Activated T-helper 9 cell treated with anti-CD3 and anti-CD28 coated beads, Interleukin-2, amount 50 U/mL, for 16 hours (primary cell): ENCODE measurements at places on chromosomes 2 and 18.

DNA sequence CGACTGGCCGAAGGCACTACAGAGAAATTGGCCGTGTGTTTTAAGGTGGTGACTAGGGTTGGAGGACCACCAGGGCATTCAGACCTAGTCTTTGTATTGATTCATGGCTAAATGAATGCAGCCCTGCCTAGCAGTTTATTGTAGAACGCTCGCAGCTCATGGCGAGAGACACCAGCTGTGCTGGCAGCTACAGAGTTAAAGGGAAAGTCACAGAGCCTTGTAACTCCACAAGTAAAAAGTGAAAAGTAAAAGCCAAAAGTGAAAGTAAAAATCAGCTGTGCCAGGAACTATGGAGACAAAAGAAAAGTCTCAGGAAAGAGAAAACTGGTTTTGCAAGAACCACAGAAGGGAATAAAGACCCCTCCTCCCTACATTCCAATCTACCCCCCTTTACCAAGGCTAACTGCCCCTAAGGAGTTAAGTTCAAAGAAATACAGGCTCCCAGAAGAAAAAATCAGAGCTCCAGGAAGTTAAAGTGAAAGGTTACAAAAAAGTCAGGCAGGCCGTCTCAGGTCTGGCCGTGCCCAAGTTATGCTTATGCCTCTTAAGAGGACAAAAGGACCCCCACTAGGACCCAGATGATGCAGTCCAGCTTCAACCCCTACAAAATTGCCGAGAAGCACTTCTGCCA lies 46.4 kb upstream of the SELENOI start:
- DNase-seq, result no peak

DNA sequence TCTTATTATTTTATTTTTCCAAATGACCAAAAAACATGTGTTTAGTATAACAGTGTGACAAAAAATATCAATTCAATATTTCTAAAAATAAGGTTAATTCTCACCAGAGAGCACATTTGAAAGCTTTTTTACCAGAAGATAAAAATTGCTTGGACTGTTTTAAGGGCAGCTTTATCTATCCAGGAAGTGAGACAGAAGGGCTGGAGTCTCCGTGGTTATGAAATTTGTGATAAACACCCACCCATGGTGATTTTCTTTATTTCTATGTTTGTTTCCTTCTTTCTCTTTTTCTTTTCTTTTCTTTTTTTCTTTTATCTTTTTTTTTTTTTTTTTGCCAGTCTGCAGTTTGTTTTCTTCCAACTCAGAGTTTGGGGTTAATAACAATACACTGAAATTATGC lies 298.5 kb downstream of the PIEZO2 start:
- DNase-seq, result no peak

- DNase-seq, result no peak
These were observed 6.1 kb downstream of the SLC66A2 start for GRCh38 chr18:79945118-79946042.

- no peak for DNase-seq
These were observed 185.5 kb downstream of the MYCN start for GRCh38 chr2:16125614-16126516.

GRCh38 chr2:172096626-172097547 lies 5.8 kb downstream of the DLX2 start:
- no peak for DNase-seq

GRCh38 chr2:1740716-1741589 lies 3.4 kb downstream of the PXDN start:
- no peak for DNase-seq

DNA sequence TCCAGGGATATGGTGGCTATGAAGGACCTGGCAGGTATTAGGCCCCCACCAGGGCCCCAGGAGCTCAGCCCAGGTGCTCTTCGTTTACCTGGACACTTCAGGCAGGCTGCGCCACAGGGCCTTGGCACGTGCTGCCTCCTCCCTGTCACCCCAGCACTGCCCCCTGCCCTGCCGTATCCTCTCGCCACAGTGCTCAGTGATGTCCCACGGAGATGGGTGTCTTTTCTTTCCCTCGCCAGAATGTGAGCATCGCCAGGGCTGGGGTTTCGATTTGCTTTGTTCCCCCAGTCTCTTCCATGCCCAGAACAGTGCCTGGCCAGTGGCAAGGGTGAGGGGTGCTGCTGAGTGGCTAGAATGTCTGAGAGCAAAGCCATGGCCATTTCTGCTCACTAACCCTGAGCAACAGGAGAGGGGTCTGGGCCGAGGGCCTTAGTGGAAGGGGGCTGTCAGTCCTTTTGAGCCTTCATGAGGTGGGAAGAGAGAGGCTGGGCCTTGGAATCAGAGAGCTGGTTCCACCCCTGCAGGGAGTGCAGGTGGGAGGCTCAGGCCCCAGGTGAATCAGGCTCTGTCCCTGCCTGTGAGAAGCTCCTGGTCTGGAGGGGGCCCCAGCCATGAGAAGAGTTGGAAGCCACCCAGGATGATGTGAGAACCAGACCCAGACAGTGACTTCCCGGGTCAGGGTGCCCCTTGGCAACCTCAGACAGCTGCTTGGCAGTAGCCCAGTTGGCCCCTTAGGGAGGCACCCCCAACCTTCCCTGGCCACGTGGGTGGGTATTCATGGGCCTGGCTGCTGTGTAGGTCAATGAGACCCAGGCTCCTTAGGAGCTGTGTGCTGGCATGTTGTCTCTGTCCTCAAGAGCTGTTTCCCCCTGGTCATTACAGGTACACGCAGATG lies 129.9 kb upstream of the HS6ST1 start:
- DNase-seq, result no peak

DNA sequence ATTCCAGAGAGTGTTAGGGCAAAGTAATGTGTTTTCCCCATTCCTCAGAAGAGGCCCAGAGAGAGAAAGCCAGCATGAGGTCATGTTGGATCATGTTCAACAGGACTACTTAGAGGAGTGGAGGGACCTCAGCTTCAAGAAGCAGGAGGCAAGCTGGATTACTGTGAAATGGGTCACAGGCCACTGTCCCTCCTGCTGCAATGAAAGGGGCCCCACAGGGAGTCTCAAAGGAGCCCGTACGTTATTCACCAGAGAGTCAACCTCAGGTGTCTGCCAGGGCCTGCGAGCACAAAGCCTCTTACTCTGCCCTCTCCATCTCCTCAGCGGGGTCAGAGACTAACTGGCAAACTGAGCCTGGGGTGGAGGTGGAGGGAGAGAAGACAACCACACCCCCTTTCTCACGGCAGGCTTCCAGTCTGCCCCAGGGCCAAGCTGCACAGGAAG lies 27.2 kb upstream of the ACYP2 start:
- no peak for DNase-seq

DNA sequence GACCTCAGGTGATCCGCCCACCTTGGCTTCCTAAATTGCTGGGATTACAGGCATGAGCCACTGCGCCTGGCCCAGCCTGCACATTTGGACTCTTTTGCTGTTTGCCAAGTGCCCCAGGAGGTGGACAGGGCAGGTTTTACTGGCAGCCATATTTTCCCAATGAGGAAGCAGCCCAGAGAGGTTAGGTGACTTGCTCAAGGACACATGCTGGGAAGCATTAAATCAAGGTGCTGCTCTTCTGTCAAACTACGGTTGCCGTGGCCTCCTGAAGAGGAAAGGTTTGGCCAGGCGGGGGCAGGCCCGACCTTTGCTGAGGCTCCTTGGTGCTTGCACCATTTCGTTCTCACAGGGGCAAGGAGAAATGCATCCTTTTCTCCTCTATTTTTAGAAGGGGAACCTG lies 44.0 kb downstream of the DNMT3A start:
- no peak for DNase-seq
